Stimulated activated CD4-positive, alpha-beta T cell treated with anti-CD3 and anti-CD28 coated beads, Interleukin-4, amount 100 ng/mL, for 4 hours (primary cell): ENCODE measurements at places on chromosomes 2 and 18.
A peak's percentile ranks its signal among the peaks of the same experiment; 100 is the strongest.

- no peak for DNase-seq
These were observed 213.2 kb downstream of the ANAPC1 start for GRCh38 chr2:111670776-111671175.

DNA sequence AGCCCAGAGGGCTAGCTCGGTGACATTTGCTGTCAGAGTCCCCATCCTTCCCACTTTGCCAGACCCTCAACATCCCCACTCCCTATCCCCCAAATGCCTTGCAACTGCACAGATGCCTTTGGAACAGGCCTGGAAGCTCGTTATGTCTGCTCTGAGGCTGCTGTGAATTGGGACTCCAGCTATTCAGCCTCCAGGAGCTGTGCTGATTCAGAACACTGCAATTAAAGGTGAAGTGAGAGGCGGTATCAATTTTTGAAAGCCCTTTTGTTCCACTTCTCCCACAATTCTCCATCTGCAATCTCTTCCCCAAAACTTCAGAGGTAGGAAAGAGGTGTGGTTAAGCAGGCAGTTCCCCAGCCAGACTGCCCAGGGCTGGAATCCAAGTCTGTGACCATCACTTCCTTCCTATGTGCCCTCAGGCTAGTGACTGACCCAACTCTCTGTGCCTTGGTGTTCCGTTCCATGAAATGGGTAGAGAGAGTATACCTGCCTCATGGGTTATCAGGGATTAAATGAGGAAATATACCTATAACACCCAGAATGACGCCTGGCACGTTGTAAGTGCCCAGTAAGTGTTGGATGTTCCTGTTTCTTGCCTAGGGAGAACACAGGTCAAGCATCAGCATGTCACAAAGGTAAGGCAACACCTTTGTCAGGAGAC is 17.5 kb downstream of the NOSTRIN start:
- no peak for DNase-seq

DNA sequence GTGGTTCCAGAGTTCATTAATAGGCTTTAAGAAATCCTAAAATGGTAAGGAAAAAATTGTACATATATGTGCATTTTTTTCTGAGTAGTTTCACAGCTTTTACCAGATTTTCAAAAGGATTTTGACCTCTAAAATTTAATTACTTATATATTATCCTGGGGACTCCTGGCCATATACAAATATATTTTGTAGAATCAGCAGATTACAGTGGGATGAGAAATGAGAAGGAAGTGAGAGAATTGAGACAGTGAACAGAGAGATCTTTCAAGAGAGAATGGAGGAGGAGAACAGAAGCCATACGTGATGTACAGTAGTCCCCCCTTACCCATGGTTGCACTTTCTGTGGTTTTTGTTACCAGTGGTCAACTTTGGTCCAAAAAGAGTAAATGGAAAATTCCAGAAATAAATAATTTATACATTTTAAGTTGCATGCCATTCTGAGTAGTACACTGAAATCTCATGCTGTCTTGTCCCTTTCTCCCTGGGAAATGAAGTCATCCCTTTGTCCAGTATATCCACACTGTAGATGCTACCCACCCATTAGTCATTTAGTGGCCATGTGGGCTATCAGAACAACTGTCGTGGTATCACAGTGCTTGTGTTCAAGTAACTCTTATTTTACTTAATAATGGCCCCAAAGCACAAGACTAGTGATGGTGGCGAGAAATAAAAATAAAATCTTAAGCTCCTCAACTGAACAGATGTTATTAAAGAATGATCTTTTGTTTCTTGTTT is 130.4 kb upstream of the MYO3B start:
- DNase-seq: no peak

- DNase-seq: no peak
These were observed 200.3 kb downstream of the PDE11A start for GRCh38 chr2:177872286-177872685.

DNA sequence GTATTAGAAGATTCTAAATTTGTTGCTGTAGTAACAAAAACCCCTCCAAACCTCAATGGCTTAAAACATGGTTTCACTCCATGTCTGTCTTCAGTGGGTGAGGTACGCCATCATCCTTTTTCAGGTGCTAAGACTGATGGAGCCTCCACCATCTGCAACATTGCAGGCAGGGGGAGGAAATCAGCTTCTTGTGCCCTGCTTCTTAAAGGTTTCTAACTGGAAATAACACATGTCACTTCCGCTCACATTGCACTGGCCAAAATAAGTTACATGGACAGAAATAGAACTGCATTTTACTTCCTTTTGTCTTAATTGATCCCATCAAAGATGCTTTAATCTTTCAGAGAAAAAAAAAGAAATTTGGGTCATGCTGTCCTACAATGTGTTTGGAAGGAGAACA is 94.1 kb downstream of the GALNT3 start:
- no peak for DNase-seq

- DNase-seq: no peak
These were observed 60.8 kb downstream of the KIAA2012 start for GRCh38 chr2:202133909-202134265.

DNA sequence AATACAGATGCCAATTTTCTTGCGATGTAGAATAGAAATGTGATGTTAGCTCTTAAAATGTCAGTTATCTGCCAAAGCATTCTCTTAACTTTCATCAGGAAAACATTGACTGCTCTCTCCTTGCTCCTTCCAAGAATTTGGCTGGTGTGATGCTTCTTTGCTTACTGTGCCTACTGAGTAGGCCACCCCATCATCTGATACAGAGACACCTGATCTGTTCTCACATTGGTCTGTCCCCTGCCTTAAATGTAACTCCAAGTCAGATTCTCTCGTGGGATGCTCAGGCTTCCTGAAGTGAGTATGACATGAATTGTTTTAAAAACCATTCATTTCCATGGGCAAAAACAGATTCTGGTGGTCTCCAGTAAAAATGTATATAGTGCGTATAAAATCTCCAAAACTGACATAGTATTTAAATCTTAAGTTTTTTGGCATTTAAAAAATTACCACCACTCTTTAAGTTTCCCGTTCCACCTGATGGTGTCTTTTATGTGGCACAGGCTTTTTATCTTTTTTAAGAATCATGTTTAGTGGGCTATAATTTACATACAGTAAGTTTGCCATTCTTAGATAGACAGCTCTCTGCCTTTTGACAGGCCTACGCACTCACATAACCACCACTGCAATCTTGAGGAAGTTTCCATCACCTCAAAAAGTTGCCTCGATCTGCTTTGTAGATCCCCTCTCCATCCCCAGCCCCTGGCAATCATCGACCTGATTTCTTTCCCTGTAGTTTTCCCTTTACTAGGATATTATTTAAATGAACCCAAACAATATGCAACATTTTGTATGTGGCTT is 36.6 kb downstream of the UBE2F start:
- DNase-seq: peak; percentile 39

GRCh38 chr2:220674033-220674432 is 898.1 kb downstream of the EPHA4 start:
- DNase-seq: no peak

GRCh38 chr18:24219561-24220317 is 80.9 kb downstream of the CABYR start:
- DNase-seq: no peak

DNA sequence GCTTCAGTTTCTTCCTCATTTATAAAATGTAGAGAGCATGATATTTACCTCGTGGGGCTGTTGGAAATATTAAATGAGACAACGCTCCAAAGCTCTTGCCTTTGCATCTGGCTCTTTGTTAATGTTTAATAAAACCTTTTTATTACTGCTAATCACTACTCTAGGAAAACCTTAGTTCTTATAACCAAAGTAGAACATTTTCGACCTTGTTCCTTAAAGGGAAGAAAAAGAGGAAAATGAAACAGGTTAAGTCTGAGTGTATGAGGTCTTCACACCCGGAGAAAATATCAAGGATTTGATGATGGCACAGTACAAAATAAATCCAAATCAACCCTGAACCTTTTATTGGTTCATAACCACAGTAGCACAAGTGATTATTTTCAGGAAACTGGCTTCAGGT is 86.6 kb upstream of the BCL2L11 start:
- no peak for DNase-seq

- no peak for DNase-seq
These were observed 29.9 kb upstream of the INHBB start for GRCh38 chr2:120316071-120316470.

DNA sequence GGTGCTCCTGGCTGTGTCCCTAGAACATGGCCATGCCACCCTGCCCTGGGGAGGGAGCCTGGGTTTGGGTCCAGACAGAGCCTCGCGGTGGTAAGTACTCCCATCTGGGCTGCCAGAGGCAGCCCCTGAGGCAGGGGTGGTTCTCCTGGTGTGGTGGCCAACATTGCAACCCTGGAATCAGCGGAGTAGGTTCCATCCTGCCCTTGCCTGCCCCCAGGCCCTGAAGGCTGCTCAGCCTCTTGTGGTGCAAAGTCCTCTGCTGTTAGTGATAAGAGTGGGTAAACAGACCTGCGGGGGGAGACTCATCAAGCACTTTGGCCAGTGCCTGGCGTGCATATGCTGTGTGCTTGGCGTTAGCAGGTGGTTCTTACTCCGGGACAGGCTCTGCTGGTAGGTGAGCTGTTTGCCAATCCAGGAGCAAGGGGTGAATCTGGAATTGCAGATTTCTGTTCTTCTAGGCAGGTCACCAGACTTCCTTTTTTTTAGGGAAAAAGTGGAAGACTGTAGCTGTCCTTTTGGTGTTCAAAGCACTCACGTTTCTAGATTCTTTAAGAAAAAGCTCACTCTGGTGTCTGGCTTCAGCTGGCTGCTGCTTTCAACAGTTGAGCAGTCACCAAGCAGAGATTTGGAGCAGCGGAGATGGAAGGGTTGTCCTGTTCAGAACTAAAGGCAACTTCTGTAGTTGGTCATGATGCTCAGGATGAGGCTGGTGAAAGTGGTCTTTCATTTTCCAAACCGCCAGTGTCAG is 3.2 kb downstream of the CNNM3 start:
- no peak for DNase-seq

- peak; percentile 40 for DNase-seq
These were observed 624 bp downstream of the METTL8 start for GRCh38 chr2:171432969-171433762.

GRCh38 chr2:154386186-154386585 is 312.3 kb upstream of the KCNJ3 start:
- no peak for DNase-seq

DNA sequence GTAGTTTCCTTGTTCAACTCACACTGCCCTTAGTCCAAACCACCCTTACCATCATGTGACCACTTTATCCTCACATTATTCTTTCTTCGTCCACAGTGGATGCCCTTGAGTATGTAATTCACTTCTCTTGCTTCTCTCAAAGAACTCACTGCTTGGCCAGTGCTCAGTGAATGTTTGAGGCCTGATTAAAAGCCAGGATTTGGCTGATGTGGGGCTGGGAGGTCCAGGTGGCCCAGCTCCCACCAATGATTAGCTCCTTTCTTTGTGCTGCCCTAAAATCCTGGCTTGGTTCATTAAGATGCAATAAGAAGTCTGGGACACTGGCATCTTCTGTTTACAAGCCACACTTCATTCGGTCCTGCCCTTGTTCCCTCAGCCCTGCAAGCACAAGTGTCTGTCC is 97.8 kb upstream of the CELF4 start:
- no peak for DNase-seq

- DNase-seq: peak; percentile 63
These were observed 216.0 kb downstream of the TGIF1 start for GRCh38 chr18:3665780-3666525.

DNA sequence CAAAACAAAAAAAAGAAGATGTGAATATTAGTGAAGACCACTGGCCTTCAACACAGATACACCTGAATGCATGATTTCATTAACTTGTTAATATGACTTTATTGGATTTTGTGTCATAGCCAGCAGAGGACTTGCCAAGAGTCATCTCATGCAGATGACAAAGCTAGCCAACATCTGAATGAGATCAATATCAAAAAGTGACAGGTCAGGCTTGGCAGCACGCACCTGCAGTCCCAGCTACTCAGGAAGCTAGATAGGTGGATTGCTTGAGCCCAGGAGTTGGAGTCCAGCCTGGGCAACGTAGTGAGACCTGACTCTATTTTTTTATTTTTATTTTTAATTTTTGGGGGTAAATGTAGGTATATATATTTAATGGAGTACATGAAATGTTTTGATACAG is 54.5 kb upstream of the TGIF1 start:
- no peak for DNase-seq

DNA sequence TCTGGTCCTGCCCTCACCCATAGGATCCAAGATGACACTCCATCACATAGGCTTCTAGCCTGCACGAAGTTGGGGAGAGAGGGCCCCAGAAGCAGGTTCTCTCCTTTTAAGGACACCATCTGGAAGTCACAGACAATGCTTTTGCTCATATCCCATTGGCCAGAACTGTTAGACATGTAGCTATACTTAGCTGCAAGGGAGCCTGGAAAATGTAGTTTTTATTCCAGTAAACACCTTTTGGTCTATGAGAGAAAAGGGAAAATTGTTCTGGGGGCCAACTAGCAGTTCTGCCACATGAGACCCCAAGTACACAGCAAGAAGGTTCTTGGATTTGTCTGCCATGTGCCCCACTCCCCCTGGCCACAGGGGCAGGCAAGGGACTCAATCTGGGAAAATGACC is 206.1 kb downstream of the ZFP36L2 start:
- DNase-seq: no peak
